SK-MEL-5 (cell line): ENCODE measurements at places on chromosomes 6 and 20. TPM values are rescaled to one million over a fixed set of nuclear protein-coding genes. Genes with fewer than 3 reads are reported as not detected.

DNA sequence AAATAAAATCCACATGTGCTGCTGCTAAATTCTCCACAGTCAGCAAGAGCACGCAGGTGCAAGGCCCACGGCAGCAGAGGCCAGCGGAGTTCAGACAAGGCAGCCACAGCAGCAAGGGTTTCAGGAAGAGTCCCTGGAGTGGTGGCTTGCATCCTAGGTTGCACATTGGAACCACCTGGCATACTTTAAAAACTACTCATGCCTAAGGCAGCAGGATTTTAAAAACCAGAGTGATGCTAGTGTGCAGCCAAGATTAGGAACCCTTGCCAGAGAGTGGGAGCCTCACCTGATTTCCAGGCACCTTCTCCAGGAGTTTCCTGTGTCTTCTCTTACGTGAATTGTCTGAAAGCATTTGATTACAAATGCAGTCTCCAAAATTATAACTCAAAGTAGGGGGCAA is 104.0 kb upstream of the GPR6 start:
- DNase-seq, result no peak

SNAP91 gene
- total RNA-seq, result 0.05 and 0.08 TPM in 2 replicates

DNA sequence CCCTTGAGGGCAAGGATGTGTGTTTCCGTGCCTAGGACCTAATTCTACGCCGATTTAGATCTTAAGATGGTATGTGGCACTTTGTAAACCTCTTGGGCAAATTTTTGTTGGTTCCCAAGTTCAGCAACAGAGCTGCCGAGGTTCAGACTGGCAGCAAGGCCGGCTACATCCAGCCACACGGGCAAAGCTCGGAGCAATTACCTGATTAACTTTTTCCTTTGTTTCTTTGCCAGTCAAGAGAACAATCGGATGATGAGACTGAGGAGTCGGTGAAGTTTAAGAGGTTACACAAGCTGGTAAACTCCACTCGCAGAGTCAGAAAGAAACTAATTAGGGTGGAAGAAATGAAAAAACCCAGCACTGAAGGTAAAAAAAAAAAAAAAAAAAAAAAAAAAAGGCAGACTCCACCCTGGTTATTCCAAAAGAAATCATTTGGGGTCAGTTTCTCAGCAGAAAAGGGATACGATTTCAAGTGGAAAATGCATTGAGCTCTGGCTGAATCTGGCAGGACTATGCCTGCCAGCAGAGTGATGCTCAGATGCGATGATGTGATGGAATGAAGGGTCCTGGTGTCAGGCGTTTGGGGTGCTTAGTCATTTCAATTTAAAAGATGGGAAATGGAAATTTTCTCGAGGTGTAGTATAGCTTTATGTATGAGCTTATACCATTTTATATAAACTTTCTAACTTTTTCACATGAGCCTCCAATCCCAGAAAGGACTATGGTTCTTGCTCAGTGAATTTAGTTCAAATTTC is 171.6 kb downstream of the SASH1 start:
- DNase-seq, result no peak

DNA sequence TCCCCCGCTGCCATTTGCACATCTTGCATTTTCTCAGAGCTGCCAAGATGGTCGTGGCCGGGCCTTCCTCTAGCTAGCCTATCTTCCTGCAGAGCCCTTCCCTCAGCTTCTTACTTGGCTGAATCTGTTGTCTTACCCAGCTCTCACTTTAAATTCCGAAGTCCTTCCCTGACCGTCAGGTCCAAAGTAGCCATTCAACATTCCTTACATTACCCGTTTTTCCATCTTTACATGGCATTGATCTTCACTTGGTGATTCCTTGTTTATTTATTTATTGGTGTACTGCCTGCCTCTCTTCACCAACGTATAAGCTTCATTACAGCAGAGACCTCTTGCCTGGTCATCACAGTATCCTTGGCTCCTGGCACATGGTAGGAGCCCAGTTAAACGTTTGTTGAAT is 137.4 kb upstream of the ESR1 start:
- no peak for DNase-seq

DNA sequence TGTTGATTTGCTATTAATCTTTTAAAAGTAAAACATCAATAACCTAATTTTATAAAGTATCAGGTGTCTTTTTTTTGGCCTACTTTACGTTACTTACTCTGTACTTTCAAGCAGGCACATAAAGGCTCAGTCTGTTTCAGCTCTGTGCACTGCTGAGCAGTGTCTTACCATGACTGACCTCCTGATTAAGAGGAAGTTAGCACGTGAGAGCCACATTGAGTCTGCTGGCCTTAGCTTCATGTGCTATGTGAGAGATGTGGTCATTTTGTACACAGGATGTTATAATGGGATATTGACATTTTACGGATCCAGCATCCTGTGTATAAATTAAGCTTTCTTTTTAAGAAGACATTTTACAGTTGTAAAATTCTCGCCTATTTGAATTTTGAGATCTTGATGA is 31.9 kb downstream of the ARID1B start:
- peak; percentile 97 for DNase-seq

- DNase-seq, result no peak
Measured at GRCh38 chr6:38116248-38116647, 296.7 kb downstream of the ZFAND3 start.

RCAN2 gene
- 0.11 TPM in 1 of 2 replicates, not detected in the other for total RNA-seq

WFDC2 gene
- total RNA-seq, result not detected in 2 replicates

DNA sequence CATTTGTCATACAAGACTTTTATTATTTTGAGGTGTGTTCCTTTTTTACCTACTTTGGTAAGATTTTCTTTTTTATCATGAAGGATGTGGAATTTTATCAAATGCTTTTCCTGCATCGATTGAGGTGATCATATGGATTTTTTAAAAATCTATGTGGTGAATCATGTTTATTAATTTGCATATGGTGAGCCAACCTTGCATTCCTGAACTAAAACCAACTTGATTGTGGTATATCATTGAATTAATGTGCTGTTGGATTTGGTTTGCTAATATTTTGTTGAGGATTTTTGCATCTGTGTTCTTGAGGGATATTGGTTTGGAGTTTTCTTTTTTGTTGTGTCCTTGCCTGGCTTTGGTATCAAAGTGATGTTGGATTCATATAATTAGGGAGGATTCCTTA is 848.1 kb upstream of the EYS start:
- DNase-seq, result no peak
